Kasumi-1 (cell line): ENCODE measurements at places on chromosomes 16 and 17.
A peak's percentile ranks its signal among the peaks of the same experiment; 100 is the strongest.

- DNase-seq = no peak
Observed at GRCh38 chr16:89899879-89900481, 18.7 kb upstream of the MC1R start.

DNA sequence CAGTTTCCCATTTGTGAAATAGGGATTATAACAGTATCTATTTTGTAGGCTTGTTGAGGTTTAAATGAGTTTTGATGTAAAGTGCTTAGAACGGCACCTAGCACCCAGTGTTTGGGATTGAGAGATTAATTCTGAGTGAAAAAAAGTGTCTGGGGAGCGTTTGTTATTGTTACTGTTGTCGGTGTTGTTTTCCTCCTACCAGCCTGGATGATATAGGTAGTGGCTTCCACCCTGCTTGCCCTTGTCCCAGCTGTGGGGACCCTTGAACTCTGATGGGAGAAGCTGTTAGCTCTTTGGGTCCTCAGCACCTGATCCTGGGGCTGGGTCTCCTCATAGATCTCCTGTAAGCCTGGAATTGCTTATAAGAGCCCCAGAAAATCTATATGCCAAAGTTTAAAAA, 4.9 kb downstream of the FMNL1 start:
- peak; percentile 76 for DNase-seq

DNA sequence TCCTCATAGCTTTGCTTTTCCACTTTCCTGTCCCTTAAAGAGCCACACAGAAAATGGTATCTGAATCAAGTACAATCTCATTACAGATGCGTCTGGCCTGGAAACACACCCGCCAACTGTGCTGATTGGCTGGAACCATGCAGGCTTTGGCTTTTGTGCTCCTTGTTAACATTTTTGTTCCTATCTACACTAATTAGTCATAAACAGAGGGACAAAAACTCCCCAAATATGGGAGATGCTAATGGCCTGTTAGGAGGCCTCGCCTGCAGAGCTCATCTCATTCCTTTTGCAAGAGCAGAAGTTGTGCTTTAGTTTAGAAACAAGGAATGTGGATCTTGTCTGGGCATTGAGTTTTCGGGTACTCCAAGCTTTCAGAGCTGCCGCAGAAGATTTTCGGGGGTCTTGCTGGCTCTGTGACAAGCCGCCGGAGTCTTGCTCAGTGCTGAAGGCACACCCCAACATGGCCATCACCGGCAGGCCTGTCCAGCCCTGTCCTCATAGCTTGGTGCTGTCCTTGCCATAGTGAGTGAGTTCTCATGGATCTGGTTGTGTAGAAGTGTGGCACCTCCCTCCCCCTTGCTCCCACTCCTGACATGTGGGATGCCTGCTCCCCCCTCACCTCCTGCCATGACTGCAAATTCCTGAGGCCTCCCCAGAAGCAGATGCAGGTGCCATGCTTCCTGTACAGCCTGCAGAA, 69.8 kb downstream of the METRNL start:
- no peak for DNase-seq

DNA sequence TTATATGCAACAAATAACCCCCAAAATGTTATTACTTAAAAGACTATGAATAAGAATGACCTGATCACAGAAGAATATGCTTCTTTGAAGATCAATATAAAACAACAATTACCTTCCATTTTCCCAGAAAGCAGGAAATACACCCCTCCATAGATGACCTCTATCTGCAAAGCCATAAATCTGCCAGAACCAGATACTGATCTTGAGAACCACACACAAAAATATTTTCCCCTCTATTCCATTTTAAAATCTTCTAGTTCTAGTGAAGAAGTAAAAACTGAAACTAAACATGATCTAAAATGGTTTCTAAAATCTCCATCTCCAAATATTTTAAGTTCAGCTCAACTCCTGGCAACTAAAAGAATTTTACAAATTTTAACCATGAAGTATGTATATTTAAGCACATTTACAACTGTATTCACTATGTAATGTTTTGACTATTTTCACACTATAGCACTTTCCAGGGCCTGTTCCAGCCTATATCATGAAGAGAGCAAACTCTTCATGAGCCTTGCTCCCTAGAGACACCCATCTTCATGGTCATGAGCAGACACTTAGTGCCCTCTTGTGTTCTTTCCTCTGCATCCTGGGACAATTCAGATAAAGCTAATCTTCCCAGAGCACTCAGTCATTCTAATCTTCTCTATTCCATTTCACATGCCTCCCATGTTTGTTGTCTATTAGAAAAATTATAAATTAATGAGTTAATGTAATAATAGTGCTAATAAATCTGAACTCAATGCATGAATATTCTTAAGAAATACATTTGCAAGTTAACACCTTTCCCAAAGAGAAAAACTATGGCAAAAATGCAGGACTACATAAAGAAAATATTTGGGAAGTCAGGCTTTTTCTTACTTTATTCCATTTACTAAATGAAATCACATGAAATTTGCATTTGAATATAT, 87.0 kb downstream of the HELZ start:
- DNase-seq = peak; percentile 53

DNA sequence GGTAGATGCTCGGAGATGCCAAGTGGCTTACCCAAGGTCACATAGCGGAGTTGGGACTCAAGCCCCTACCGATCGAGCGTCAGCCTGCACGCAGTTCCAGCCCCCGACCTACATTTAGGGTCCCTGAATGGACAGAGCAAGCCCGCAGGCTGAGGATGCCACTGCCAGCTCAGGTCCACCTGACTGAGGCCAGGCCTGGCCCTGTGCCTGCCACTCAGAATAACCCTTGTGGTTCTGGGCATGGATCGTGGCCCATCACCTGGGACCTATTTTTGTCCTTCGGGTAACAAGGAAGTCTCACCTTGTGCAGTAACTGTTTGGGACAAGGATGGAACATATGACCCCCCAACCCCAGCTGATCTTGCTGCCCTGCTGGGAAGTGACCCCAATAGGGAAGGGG, 17.1 kb downstream of the CDH16 start:
- no peak for DNase-seq

- no peak for DNase-seq
Observed at GRCh38 chr16:35410438-35410837, 1951.0 kb downstream of the TP53TG3F start.
